ENCODE measurements at places on chromosomes 5 and 9. TPM values are rescaled to one million over a fixed set of nuclear protein-coding genes. Genes with fewer than 3 reads are reported as not detected.

- DNase-seq = peak; percentile 27
Observed at GRCh38 chr5:458547-459353, 15.8 kb downstream of the EXOC3 start.

- DNase-seq = no peak
Observed at GRCh38 chr5:103804711-103805110, 242.1 kb upstream of the NUDT12 start.

Gene TAF11L10
- total RNA-seq = not detected

- DNase-seq = peak; percentile 71
Observed at GRCh38 chr5:64784451-64785025, 15.8 kb downstream of the CWC27 start.

Data from Peyer's patch (tissue), 4 donors.